ENCODE measurements at places on chromosomes 6 and 20.

DNA sequence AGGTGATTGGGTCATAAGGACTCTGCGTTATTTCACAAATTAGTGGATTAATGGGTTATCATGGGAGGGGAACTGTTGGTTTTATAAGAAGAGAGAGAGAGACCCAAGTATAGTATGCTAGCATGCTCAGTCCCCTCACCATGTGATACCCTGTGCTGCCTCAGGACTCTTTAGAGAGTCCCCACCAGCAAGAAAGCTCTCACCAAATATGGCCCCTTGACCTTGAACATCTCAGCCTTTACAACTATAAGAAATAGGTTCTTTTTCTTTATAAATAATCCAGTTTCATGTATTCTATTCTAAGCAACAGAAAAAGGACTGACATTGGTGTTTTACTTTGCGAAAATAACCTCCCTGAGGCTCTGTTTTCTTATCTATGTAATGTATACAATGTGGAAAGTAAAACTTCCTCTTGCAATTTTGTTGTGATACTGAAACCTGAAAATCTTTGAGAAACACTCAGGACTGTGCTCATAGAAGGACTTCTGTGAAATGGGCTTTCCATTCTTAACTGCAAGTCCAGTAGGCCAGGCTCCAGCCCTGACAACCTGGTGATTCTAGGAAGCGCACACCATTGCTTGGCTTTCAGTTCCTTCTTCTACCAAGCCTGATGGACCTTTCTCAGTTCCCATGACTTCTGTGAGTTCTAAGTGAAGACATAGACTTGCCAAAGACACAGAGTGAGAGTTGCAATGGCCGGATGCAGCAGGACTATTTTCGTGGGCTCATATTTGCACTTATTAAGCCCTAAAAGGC lies 21.9 kb downstream of the SIRPD start:
- no peak for DNase-seq

GRCh38 chr20:9578594-9578993 lies 64.2 kb downstream of the LAMP5 start:
- no peak for DNase-seq

DNA sequence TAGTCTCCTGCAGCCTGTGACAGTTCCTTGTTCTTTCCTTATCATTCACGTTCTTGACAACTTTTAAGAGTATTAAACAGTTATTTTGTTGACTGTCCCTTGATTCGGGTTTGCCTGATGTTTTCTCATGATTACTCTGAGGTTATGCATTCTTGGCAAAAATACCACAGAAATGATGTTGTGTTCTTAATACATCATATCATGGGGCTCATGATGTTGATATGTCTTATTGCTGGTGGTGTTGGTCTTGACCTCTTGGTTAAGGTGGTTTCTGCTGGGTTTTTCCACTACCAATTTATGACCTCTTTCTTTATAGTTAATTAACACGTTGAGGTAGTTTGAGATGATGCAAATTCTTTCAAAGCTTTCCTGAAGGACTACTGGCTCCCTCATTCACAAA lies 59.1 kb downstream of the ZHX3 start:
- DNase-seq = no peak

- DNase-seq = no peak
Measured at GRCh38 chr6:44289726-44290260, 19.5 kb downstream of the TMEM151B start.

DNA sequence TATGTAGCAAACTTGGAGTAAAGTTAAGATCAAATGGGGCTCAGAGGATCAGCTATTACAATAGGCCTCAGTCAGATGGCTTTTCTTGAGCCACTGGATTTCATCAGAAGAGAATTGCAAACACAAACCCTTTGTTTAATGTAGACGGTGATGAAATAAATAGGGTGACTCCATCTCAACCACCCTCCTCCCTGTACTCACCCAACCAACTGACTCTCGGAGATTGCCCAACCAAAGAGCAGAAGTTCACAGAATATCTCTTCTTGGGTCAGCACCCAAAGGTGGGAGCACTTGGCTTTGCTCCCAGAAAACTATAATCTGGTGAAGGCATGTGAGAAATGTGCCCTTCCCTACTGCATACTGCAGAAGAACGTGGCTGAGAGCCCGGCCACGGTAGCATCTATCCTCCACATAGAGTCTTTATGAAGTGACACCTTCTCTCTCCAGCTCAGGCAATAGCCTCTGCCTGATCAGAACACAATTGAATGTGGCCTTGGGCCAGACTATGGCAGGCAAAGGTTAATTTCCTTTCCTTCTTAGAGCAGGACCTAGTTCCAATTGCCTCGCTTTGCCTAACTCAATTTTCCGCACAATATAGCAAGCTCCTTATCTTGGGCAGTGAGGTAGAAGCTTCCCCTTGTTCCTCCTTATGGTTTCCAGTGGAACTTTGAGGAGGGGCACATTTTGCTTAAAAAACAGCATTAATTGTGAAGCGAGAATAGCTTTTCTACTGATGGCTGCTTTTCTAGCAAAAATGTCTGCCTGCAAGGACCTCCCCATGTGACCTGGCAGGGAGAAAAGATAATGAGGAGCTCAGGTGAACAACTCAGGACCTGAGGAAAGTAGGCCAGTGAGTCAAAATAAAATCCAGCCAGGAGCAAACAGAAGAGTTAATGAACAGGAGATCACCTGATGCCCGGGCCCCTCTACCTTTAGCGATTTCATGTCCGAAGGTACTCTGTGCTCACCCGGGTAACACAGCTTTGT lies 79.4 kb downstream of the GFOD1 start:
- no peak for DNase-seq

DNA sequence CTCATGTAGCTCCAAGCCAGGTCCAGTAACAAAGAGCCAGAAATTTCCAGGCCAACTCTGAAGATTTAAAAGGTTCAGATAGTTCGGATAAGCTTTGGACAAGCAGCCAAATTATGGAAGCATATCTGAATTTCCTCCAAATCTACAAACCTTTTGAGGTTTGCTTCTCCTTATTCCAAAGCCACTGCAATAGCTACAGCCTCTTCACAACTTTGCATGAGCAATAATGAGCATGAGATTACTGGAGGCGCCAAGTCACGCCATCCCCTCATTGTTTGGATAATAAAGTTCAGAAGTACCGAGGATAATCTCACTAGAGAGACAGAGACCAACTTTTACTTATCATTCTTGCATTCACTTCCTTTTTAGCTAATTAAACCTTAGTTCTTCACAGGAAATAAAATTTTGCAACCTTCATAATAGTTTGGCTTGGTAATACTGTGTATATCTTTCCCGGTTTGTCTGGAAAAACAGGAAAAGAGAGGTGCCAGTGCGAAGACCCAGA lies 329.6 kb upstream of the RSPO3 start:
- DNase-seq = no peak

GRCh38 chr6:133404151-133404550 lies 163.0 kb downstream of the EYA4 start:
- DNase-seq = no peak

GRCh38 chr20:14997791-14998190 lies 660.4 kb upstream of the FLRT3 start:
- DNase-seq = no peak

- no peak for DNase-seq
Measured at GRCh38 chr6:135586844-135587243, 89.3 kb upstream of the AHI1 start.
